Substantia nigra (tissue), 51 donors: ENCODE measurements at places on chromosomes 2 and 18.

DNA sequence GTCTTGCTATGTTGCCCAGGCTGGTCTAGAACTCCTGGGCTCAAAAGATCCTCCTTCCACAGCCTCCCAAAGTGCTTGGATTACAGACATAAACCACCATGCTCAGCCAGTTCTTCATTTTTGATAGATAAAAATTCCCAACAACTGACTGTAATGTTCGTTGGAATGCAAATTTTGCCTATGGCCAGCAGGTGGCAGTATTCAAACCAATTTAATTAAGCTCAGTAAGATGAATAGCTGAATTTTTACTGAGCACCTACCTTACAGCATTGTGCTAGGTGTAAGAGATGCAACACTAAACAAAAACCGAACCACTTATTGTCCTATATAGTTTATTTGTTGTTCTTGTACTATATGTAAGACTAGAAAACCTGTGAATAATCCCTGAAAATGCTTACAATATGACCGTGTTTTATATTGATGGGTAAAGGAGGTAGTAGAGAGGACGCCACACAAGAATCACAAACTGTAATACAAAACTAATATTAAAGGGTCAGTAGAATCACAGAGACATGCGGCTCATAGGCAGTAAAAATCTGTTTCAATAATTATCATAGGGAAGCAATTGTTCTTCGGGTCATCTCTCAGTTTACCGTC lies 8.2 kb upstream of the TMEM182 start:
- DNase-seq = no peak

DNA sequence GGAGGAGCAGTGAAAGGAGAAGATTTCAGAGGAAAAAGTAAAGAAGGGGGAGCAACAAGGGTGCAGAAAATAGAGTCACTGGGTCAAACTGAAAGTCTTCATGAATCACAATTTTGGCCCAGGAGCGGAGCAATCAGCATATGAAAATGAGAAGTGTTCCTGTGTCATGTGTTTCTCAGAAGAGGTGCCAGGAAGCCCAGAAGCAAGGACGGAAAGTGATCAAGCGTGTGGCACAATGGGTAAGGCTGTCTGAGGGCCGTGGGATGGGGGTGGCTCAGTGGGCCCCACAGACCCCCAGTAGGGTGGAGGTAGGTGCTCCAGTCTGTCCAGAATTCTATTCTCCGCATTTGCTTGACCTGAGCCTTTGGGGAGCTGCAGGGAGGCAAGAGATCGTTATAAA lies 44.2 kb downstream of the SP140 start:
- no peak for DNase-seq

GRCh38 chr2:3113122-3113521 lies 264.5 kb downstream of the EIPR1 start:
- no peak for DNase-seq

DNA sequence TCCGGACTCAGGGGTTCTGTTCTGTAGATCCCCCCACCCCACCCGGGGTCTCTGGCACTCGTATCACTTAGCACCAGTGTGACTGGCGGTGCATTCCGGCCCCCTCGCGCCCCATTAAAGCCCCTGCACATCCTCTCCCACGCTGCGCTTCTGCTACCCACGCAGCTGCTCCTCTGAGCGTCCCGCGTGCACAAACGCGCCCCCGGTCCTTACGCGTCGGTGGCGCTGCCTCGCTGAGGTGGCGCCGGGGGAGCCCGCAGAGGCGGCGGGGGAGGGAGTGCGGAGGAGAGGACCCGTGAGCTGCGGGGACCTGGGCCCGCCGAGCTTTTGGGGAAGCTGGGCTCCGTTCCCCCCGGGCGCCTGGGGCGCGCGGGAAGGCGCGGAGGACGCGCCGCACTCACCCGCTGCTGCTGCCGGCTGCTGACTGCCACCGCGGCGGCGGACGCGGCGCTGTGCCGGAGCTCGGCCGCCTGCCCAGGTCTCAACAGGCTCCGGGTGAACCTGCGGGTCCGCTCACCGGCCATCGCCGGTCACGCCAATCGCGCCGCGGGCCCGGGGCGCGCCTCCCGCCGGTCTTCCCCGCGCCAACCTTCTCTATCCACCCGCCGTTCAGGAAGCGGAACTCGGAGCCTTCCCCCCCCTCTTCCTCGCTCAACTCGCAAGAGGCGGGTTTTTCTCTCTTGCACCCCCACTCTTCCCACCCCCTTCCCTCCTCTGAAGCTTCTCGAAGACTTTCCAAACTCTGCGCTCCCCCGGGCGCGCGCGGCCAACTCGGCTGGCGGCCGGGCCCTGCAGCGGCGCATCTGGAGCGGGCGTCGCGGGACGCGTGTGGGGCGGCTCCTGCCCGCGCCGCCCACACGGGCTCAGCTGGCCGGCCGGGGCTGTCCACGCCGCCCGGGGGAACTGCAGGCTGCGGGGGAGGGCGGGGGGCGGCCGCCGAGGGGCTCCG lies at the start of gene DOCK10:
Gene DOCK10, minus strand, starts transcription at position 618 of the 949 bp plus-strand sequence. Its CDS starts 94 bp downstream, at position 524.
- peak; percentile 58 for DNase-seq

DNA sequence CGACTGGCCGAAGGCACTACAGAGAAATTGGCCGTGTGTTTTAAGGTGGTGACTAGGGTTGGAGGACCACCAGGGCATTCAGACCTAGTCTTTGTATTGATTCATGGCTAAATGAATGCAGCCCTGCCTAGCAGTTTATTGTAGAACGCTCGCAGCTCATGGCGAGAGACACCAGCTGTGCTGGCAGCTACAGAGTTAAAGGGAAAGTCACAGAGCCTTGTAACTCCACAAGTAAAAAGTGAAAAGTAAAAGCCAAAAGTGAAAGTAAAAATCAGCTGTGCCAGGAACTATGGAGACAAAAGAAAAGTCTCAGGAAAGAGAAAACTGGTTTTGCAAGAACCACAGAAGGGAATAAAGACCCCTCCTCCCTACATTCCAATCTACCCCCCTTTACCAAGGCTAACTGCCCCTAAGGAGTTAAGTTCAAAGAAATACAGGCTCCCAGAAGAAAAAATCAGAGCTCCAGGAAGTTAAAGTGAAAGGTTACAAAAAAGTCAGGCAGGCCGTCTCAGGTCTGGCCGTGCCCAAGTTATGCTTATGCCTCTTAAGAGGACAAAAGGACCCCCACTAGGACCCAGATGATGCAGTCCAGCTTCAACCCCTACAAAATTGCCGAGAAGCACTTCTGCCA lies 46.4 kb upstream of the SELENOI start:
- DNase-seq = no peak

- DNase-seq = no peak
Measured at GRCh38 chr18:73006331-73006730, 138.5 kb upstream of the NETO1 start.

DNA sequence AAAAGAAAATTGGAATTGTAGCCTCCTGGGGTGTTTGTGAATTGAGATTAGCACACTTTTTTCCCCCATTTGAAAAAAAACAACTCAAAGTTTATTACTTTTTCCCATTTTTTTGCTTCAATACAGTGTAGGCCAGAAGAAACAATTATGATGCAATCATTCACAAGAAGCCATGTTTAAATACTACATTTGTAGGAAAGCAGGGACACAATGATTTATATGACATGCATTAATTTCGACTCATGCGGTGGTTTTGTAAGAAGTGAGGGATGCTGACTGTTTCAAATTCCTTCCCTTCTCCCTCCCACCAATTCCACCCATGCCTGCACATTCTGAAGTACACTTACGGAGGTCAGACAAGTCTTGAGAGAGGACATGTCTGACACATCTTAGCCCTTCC lies 774.2 kb upstream of the FSHR start:
- no peak for DNase-seq

- DNase-seq = no peak
Measured at GRCh38 chr2:128721096-128721495, 402.4 kb upstream of the HS6ST1 start.

DNA sequence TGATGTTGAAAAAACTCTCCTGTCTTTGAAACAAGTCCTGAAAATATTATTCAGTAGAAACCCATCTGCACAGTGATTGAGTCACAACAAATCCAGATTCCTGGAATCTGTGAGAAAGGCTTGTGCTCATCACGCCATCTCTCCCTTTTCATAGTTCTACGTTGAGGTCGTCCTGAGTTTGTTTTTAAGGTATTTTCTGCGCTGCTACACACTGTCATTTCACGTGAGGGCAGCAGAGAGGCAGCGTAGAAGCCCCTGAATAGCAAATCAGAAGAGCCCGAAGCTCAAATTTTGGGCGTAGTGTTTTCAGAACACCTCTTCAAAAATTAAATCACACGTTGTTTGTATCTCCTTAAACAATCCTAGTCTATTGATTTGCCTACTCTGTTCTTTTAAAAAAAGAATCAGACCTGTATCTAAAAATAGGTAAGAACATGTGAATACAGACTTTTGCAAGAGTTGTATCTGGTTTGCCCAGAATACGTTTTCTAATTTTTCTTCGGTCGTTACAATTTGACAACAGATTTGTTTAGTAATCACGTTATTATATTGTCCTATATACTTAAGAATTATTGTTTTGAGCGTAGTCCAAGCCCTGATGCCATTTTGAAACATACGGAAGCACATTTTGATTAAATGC lies 61.6 kb upstream of the SLC38A11 start:
- no peak for DNase-seq

- DNase-seq = no peak
Measured at GRCh38 chr18:63890950-63891304, 3.4 kb downstream of the SERPINB2 start.

GRCh38 chr2:238505119-238505891 lies 78.6 kb downstream of the ASB1 start:
- no peak for DNase-seq

DNA sequence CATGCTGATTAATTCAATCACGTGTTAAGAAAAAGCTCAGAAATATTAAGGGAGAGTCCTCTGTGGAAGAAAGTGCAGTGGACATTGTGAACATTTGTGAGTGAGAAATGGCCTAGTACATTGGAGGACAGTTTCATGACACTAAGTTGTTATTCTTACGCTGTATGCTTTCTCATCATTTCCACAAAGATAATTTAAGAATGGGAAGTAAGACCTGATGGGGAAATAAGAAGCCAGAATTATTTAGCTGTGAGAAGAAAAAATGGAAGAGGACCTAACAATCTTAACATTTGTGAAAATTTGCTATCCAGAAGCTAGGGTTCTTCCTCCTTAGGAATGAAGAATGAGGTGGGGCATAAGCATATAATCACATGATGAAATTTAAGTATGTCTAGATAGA lies 15.2 kb upstream of the RAPH1 start:
- DNase-seq = no peak

DNA sequence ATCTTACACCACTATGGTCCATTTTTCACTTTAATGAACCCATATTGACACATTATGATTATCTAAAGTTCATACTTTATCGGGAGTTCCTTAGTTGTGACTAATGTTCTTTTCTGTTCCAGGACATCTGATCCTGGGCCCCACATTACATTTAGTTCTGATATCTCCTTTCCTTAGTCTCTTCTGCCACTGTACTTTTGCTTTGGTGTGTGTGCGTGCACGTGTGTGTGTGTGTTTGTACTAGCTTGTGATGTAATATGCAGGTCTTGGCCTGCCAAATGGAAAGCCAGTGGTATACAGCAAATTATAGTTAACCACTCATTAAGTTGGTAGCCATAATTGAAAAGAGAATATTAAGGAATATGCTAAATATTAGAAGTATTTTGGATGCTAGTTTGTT lies 88.0 kb downstream of the CDC42EP3 start:
- no peak for DNase-seq

DNA sequence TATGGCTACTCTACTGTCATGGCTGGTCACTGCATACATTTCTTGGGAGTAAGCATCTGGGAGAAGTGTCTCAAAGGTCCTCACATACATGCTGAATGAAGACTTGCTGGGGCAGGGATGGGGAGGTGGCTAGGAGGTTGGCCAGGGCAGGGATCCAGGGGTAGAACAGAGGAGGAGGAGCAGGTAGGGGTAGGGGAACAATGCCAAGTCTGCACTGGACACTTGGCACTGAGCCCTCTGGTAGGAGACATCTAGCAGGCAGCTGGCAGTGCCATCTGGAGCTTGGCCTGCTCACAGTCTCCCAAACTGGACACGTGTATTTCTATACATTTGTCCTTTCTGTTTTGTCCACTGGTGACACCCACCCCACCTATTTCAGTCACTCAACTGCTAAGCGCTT lies 62.7 kb upstream of the REV1 start:
- peak; percentile 88 for DNase-seq

DNA sequence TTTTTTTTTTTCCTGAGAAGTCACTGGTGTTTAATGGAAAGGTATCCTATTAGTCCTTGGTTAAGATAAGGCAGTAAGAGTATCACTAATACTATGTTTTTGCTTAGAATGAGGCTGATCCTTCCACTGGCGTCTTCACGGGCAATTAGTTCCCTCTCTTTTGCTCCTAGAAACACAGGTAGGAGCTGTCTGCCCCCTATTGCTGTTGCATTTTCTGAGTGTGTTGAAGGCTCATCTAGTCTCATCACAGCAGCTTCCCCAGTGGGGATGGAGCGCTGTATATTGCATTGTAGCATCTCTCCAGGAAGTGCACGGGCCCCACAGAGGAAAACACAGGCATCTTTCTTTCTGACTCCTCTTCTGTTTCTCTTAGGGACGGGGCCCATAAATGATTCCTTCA lies 145.0 kb downstream of the NAPG start:
- DNase-seq = no peak

DNA sequence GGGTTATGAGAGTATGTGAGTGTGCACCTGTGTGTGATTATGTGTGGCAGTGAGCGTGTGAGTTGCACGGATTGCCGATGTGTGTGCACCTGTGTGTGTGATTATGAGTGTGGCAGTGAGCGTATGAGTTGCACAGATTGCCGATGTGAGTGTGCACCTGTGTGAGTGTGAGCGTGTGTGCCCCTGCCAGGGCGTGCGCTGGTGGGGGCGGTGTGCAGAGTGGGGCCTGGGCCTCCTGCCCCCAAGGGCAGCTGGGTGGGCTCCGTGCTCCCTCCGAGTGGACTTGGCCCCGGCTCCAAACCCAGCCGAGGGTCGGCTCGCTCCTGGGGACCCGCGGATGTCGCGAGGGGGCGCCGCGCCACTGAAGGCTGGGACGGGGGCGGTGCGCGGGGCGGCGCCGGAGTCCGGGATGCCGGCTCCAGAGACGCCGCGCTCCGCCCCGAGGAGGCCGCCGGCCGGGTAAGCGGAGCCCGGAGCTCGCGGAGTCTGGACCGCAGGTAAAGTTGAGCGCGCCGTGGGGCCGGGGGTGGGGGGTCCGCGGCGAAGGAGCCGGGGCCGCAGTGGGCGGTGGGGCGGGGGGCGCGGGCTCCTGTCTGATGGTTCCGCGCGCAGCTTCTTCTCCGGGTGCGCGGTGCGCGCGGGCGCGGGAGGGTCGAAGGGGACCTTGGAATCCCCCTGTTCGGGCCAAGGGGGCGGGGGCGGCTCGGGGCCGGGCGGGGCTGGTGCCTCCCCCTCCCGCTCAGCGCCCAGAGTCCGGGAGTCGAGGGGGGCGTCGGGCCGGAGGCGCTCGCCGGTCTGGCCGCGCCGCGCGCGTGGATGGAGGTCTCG lies at the start of gene KCNG2:
Gene KCNG2, plus strand, starts transcription at position 421 of the 828 bp plus-strand sequence. CDS start 65,730 bp downstream, outside the sequence.
- no peak for DNase-seq

- DNase-seq = no peak
Measured at GRCh38 chr2:54073796-54074195, 41.6 kb upstream of the ACYP2 start.

DNA sequence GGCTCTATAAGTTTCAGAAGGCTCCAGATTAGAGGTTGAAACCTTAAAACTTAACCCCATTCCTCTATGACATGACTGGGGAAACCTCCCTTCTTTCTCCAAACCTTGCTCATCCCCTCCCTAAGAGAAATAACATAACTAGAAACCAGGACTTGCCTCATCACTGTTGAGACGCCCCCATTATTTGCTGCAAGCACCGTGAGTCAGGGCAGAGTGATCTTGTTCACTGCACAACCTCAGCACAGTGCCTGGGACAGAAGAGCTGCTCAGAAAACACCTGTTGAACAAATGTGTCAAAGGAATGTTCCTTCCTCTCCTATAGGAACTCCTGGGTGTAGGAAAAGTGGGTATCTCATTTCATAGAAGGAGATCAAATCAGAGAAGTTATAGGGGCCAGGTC lies 132.7 kb upstream of the CTAGE1 start:
- DNase-seq = no peak
